ENCODE measurements at places on chromosomes 7 and 10. TPM values are rescaled to one million over a fixed set of nuclear protein-coding genes. Genes with fewer than 3 reads are reported as not detected.

DNA sequence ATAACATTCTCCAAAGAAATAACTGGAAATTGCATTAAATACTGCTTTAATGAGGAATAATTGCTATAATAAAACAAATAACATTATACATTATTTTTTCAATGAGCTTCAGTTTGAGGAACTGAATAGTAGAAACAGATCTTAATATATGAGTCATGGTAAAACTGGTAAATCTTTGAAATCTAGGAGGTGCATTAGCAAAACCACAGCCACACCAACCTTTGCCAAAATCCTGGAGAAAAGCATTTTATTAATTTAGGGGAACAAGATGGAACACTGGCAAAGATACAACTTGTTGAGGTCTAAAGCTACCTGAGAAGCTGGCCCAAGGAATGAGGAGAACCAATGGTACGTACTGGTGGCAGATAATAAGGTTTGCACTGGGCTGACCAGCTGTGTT is 5.4 kb upstream of the ASL start:
- DNase-seq: no peak

DNA sequence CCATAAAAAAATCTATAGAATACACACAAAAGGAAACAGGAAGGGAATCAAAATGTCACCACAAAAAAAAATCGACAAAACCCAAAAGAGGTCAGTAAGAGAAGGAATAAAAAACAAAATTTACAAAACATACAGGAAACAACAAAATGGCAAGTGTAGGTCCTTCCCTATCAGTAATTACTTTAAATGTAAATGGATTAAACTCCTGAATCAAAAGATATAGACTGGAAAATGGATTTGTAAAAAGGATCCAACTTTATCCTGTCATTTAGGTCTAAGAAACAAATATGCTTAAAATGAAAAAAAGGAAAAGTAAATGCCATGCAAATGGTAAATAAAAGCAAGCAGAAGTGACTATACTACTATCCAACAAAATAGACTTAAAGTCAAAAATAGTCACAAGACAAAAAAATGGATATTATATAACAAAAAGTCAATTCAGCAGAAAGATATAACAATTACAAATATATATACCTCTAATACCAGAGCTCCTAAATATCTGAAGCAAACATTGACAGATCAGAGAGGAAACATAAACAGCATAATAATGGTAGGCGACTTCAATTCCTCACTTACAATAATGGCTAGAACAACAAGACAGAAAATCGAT is 2.0 kb downstream of the OR13A1 start:
- DNase-seq: no peak

DNA sequence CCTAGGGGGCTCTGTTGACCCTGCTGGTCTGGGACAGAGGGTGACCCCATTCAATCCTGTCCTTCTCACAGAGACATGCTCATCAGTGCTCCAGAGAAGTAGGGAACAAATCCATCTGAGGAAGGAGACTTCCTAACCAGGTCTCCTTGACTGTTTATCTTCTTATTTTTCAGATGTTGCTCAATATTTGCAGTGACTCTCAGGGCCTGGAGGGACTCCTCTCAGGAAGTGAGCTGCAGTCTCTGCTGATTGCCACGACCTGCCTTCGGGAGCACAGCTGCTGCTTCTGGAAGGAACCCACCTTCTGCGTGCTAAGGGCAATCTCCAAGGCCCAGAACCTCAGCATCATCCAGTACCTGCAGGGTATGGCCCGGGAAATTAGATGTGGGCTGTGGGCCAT is 41.0 kb downstream of the WDFY4 start:
- no peak for DNase-seq

DNA sequence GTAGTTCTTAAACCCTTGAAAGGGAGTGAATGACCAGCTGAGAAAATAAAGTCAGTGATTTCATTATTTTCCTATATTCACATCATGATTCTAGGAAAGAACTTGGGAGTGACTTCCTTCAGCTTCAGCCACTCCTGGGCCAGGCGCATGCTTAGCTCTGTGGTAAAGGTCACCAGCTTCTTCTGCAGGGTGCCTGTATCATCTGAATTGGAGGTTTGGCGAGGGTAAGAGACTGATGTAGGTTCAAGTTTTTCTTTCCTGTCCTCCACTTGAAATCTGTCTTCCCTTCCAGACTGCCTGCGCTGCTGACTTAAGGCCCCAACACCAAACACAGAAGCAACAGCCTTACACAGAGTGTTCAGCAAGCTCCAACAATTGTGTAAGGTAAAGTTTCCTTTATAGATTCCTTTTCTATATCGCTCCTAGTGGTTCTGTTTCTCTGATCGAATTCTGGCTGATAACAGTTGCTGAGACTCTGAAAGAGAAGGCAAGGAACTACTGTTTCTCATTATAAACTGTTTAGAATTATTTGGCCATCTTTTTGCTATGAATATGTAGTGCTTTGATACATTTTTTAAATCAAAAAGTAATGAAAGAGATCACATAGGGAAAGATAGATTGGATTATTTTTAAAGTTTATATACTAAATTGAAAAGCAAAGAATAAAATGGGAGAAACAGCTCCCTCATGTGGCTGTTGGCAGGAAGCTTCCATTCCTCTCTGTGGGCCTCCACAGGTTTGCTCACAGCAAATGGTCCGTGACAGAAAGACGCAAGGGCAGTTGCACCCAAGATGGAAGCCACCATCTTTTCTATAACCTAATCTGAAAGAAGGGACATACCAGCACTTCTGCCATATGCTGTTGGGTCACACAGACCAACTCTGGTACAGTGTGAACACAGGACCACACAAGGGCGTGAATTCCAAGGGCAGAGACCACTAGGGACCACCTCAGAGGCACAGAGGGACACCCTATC is 14.0 kb downstream of the GATAD1 start:
- DNase-seq: peak; percentile 29

ABCB4 gene
- total RNA-seq: 10.8 TPM

PCLO gene
- 0.29 TPM for total RNA-seq

HMX3 gene
- total RNA-seq: not detected
